ENCODE measurements at places on chromosomes 2 and 18. TPM values are rescaled to one million over a fixed set of nuclear protein-coding genes. Genes with fewer than 3 reads are reported as not detected.

Gene PLEKHH2
- total RNA-seq, result 11.7 TPM

Gene SAP130
- 3.2 TPM for total RNA-seq

Gene HDHD2
- 22.9 TPM for total RNA-seq

Gene SH3BP4
- 43.1 TPM for total RNA-seq

Gene SERPINB13
- total RNA-seq, result not detected

Gene PHOSPHO2
- total RNA-seq, result 1.5 TPM

Gene MORN2
- 15.0 TPM for total RNA-seq

Gene GNLY
- total RNA-seq, result not detected

Gene EVX2
- total RNA-seq, result 0.11 TPM

All from uterine smooth muscle cell (primary cell).